ENCODE measurements at places on chromosomes 3 and 15.

DNA sequence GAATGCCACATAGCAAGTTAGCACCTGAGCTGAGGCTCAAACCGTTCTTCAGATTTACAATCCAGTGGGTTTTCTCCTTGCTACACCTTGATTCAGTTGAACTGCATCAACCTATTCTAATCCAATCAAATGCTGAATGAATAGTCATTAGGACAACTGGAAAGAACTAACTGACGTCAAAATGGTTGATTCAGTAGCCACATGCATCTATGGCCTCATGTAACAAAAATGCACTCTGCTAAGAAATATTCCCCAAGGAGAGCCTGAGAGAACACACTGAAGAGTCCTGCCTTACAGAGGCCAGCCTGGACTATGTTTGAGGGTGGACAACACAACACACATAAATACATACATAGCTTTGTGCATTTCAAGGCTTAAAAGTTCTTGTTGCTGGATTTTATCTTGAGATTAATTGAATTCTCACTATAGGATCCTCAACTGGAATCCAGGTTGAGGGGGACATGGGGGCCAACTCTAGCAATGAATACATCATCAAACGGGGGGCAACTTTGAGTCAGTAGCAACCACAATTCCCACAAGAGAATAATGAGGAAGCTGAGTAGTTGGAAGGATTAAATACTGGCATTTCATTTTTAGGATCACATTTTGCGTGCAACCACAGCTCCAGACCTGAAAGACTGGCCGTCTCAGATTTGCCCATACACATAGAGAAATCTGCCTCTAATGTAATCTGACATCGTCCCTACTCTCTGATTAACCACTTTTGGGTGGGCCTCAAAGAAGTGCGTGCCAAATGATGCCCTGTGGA is 280.2 kb upstream of the ICE2 start:
- no peak for DNase-seq

DNA sequence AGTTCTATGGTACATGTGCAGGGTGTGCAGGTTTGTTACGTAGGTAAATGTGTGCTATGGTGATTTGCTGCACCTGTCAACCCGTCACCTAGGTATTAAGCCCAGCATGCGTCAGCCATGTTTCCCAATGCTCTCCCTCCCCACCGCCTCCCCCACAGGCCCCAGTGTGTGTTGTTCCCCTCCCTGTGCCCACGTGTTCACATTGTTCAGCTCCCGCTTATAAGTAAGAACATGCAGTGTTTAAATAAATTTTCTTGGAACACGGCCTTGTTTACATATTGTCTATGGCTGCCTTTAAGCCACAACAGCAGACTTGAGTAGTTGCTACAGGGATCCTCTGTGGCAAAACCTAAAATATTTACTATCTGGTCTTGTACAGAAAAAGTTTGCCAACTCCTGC is 41.3 kb upstream of the CORO2B start:
- no peak for DNase-seq

- no peak for DNase-seq
Measured at GRCh38 chr3:137065381-137065780, 107.6 kb downstream of the IL20RB start.

- DNase-seq: no peak
Measured at GRCh38 chr3:71102111-71102983, 481.2 kb downstream of the FOXP1 start.

Data from stimulated activated CD4-positive, alpha-beta T cell treated with anti-CD3 and anti-CD28 coated beads, Interleukin-15, amount 100 ng/mL, for 1 hour (primary cell).